Regular cardiac myocyte (primary cell): ENCODE measurements at places on chromosomes 4 and X. TPM values are rescaled to one million over a fixed set of nuclear protein-coding genes. Genes with fewer than 3 reads are reported as not detected.

Gene SH3RF1
- total RNA-seq = 29.0 and 58.1 TPM in 2 replicates

Gene CPLX1
- total RNA-seq = not detected in 2 replicates

Gene IL1RAPL1
- 1.1 and 2.3 TPM in 2 replicates for total RNA-seq

Gene ADH7
- not detected in 2 replicates for total RNA-seq

Gene FDCSP
- not detected in 2 replicates for total RNA-seq

Gene ASB12
- total RNA-seq = not detected in 2 replicates

Gene FGD1
- total RNA-seq = 2.0 and 4.6 TPM in 2 replicates

Gene CD99
- 125 and 173 TPM in 2 replicates for total RNA-seq

Gene POU3F4
- not detected in 2 replicates for total RNA-seq

Gene ITM2A
- 0.28 and 0.58 TPM in 2 replicates for total RNA-seq
